AG08396 (cell line): ENCODE measurements at places on chromosomes 2 and 18.

DNA sequence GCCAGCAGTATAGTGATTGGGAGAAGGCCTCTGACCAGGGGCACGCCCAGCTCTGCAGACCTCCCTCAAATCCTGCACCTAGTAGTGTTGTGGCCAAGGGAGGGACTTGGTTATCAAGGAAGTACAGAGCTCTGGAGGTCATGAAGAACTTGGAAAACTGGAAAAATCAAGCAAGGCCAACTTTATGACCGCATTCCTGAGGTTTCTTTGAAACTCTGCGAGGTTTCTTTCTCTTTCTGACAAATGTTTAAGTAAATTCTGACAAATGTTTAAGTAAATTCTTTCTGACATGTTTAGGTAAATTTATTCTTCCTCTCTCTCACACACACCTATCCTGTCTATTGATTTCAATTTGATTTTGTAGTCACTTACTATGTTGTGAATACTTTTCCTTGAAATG lies 31.0 kb downstream of the CLIP4 start:
- DNase-seq: no peak

- DNase-seq: peak; percentile 70
Measured at GRCh38 chr18:9094307-9095226, 7.9 kb upstream of the NDUFV2 start.

GRCh38 chr2:48860380-48860779 lies 104.9 kb upstream of the LHCGR start:
- no peak for DNase-seq

GRCh38 chr2:12259493-12259892 lies 457.2 kb upstream of the TRIB2 start:
- no peak for DNase-seq

- DNase-seq: peak; percentile 85
Measured at GRCh38 chr2:73979686-73980085, 5.0 kb upstream of the TET3 start.

- no peak for DNase-seq
Measured at GRCh38 chr18:79381811-79382311, 13.9 kb upstream of the NFATC1 start.

DNA sequence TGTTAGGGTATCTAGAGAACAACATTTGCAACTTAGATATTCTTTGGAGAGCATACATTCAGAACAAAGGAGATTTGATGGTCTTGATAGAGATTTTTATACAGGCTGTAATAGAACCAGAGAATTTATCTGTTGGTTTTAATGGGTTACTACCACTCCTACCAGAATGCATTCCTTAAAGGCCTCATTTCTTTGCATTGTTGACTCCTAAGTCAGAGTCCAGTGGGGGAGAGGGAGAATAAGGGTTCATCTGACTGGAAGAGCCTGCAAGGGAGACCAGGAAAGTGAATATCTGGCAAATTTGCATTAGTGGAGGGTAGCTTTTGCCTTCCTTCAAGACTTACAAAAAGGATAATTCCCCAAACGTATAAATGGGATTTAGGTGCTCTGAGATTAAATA lies 29.7 kb downstream of the AGPS start:
- DNase-seq: no peak

- peak; percentile 50 for DNase-seq
Measured at GRCh38 chr2:64291181-64291580, 147.0 kb upstream of the PELI1 start.

- DNase-seq: peak; percentile 53
Measured at GRCh38 chr2:202035089-202035940, 1.7 kb downstream of the FZD7 start.

DNA sequence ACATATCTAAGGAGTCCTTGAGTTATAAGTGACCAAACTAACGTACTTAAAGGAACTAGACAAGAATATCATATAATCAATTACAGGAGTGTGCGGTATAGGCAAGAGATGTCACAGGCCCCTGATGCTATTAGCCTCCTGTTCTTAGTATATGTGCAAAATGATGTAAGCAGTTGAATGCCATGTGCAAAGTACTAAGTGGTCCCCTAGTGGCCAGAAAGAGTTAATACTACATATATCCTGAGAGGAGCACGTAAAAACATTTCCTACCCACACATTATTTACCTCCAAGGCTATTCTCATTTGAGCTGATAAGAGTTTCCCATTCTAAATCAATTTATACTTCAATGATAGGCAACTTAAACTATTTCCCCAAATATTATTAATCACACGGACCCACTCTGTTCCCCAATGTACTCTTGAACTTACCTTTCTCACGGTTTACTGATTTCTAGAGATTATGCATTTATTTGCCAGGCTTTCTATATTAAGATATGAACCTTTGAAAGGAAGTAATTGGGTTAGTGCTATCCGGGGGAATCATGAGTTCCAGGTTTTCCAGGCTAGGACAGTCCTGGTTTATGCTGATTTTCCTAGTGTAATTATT lies 158.0 kb upstream of the KLHL14 start:
- peak; percentile 4 for DNase-seq

- DNase-seq: no peak
Measured at GRCh38 chr2:121707920-121708361, 28.7 kb downstream of the NIFK start.

DNA sequence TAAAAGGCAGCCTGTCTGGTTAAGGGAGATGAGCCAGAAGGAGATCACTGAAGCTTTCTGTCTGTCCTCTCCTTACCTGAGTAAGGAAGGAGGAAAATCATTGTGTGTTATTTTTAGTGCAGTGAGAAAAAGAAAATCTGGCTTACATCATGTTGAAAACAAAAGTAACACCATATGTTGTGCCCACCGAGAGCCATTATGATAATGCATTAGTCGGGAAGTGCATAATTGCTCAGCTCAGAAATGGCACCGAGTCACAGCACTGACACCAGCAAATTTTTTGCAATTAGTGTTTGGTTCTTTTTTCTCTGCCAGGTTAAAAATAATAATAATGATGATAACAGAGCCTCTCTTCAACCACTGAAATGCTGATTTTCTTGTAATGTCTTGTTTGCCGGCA lies 46.6 kb downstream of the HNMT start:
- no peak for DNase-seq

GRCh38 chr18:70577023-70577420 lies 288.2 kb downstream of the SOCS6 start:
- DNase-seq: no peak

- no peak for DNase-seq
Measured at GRCh38 chr2:207469943-207470729, 59.6 kb upstream of the CREB1 start.

- DNase-seq: no peak
Measured at GRCh38 chr2:1495676-1496358, 82.6 kb downstream of the TPO start.

DNA sequence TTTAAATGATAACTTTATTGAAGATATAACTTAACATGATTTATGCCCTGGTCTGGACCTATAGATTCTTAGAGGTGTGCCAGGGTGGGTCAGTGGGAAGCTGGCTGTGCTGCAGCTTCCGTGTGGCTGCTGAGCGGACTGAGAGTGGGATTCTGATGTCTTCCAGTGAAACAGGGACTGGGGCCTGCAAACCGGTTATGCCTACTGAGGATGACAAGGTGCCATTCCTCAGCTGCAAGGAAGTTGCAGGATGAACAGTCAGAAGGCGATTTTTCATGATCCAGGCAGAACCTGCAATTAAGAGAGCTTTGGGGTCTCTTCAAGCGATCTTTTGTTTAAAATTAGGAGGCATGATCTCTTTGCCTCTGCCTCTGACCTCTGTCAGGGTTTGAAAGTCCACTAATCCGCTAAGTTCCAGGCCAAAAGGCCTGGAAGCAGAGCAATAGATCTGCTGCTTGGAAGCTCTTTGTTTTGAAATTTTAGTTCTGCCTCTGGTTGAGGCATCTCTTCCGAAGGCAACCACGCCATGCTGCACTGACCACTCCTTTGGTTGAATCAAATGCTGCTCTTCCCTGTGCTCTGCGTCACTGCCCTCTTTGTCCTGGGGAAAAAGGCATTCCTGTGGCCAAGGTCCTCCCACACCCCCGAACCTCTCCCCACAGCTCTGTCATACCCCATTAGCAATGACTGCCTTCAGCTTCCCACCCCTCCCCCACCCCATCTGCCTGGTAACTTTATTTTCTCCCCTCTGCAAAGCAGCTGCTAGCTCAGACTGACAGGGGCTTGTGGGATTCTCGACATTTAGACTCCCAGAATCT lies 2.0 kb downstream of the TMEM169 start:
- peak; percentile 18 for DNase-seq

DNA sequence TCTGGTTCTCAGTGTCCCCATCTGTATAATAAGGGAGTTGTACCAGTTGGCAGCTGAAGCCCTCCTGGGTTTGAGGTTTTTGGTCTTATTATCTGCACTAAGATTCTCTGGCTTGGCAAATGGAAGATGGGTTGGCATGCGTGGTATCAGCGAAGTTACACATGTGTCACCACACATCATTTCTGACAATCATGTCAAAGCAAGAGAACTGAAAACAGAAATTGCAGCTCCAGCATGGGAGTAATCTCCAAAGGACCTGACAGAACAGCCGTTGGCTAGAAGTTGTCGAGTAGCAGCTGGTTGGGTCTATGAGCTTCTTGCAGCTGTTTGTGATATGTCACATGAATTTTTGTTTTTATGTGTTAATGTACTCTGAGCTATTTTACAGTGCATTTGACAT lies 317.4 kb downstream of the SLC4A3 start:
- no peak for DNase-seq

DNA sequence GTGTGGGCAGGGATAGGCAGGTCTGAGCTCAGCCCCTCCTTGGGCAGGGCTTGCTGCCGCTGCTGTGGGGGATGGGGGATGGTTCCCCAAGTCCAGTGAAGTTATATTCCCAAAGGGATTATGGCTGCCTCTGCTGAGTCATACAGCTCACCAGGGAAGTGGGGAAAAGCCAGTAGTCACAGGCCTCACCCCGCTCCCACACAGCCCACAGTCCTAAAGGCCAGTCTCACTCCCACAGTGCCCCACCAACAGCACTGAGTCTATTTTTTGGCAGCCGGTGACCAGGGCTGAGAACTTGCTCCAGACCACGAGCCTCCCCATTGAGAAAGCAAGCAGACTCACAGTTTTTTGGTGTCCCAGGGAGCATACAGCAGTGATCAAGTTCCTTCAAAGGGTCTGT lies 173.3 kb downstream of the OSR1 start:
- DNase-seq: no peak

DNA sequence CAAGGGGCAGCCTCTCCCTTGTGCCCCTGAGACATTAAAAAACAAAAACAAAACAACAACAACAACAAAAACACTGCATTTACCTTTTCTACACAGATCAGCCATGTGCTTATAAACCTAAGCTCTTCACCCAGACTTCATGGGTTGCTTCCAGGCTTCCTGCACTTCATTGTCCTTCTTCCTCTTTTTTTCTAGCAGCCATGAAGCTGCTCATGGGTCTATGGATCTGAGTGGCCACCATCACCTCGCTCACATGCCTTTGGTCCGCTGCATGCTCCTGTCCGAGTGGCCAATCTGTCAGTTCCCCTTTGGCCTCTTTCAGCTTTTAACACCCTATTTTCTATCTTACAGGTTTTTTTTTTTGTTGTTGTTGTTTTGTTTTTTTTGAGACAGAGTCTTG lies 9.0 kb upstream of the TET3 start:
- DNase-seq: no peak

GRCh38 chr2:53793821-53794220 lies 7.0 kb downstream of the ERLEC1 start:
- no peak for DNase-seq

DNA sequence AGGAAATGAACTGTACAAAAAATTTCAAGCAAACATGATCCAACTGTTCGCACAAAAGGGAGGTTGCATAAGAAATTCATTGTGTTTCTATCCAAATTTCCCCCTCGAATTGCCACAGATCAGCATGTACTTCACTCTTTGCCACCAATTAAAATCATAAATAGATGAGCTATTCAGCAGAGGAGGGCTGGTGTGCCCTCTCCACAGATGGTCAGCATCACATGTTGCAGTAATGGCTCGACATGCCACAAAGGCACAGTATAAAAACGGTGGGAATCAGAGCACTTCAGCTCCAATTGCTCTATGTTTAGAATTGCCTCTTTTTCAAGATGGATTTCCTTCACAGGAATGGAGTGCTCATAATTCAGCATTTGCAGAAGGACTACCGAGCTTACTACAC lies at the start of gene G6PC2:
Gene G6PC2, plus strand, starts transcription at position 289 of the 400 bp plus-strand sequence. Its CDS starts 41 bp downstream, at position 330.
- DNase-seq: no peak

DNA sequence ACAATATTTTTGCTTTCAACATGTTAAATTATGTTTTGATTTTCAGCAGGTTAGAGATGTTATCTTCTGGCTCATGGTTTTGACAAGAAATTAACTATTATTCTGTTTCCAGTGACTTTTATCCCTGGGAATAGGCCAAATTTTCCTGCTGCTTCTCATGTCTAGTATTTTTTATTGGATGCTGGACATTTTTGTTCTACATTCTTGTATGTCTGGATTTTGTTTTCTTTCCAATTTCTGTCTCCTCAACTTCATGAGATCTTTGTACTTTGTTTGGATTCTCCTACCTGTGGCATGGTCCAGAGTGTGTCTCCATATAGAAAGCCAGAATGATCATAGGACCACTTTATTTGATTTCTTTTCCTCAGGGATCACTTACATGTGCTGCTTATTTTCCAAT lies 33.1 kb upstream of the MYO1B start:
- DNase-seq: no peak

DNA sequence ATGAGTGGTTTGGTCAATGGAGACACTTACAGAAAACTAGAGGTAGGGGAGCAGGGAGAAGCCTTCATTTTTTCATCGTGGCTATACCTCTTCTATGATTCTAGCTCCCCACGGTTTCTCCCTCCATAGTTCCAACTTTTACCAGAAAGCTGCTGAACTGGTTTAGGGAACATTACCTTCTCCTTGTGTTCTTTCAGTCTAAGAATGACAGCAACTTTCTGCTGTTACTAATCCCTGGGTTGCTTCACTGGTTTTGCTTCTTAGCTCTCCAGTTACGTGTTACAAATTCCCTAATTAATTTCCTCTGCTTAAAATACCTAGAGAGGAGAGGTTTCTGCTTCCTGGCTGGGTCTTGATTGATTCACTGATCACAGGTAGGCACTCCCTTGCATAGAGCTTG lies 499.9 kb downstream of the SLC4A3 start:
- DNase-seq: no peak

DNA sequence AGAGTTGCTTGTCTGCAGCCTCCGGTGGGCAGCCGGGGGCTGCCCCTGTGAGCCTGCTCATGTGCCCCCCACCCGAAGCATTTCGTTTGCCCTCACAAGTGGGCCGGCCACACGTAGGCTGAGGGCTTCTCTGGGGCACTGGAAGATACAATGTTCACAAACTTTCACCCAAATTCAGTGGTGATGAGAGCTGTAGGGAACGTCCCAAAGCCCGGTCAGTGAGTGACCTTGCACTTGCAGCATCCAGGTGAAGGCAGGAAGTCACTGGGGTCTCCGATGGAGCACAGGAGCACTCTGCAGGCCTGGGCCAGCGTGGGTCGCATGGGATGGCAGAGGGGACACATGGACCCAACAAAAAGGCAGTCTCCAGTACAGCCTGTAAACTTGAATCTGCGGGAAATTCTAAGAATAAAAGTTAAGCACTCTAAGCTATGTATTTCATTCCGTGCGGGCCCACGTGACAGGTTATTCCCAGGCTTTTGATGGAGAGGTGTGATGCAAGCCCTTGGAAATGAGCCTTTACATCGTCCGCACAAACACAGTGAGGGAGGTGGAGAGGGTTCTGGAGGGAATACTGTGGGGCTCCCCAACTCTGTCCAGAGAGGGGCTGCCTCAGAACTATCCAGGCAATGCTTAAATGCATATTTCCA lies 42.5 kb downstream of the CNGA3 start:
- DNase-seq: no peak

GRCh38 chr2:36359067-36359466 lies 3.5 kb downstream of the CRIM1 start:
- no peak for DNase-seq

GRCh38 chr18:64993695-64994094 lies 757.1 kb upstream of the CDH7 start:
- no peak for DNase-seq

- DNase-seq: no peak
Measured at GRCh38 chr2:134143568-134143967, 110.3 kb upstream of the MGAT5 start.
